ENCODE measurements at places on chromosomes 12 and 14.

- DNase-seq, result no peak
Measured at GRCh38 chr14:68513838-68514607, 278.8 kb downstream of the ZFP36L1 start.

DNA sequence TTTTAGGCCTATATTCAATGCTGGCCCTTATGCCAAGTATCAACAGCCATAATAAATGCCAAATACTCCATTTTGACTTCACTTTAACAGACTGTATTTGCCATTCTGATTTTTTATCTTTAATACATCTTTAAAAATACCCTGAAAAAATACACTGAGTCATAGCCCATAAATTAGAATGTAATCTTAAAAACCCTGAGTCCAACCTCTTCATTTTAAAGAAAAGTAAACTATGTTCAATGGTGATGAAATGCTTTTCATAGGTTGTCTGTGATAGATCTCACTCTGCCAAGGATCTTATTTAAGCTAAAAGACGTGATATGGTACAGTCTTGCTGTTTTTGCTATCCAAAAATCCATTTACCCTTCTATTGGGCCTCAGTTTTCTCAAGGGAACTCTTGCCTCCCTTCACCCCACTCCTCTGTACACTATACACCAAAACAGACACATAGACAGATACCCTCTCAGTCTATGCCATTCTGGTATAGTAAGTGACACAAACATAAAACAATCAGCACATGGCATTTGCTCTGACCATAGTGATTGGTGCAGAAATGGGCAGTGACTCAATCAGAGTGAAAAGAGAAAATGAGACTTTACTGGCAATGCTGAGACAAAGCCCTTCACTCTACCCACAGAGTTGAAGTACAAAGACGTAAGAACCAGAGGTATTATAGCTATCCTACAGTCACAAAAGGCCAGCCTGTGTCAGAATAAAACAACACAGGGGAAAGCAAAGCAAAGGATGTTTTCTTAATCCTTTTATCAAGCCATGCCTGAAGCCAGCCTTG, 49.1 kb downstream of the BTG1 start:
- no peak for DNase-seq

GRCh38 chr12:24948757-24949722, at the start of gene BCAT1:
Gene BCAT1 (minus strand): TSS chr12:24949101. CDS start chr12:24948932, 169 bp downstream.
- peak; percentile 92 for DNase-seq

GRCh38 chr12:46380022-46380796, 7.6 kb upstream of the SLC38A2 start:
- no peak for DNase-seq

DNA sequence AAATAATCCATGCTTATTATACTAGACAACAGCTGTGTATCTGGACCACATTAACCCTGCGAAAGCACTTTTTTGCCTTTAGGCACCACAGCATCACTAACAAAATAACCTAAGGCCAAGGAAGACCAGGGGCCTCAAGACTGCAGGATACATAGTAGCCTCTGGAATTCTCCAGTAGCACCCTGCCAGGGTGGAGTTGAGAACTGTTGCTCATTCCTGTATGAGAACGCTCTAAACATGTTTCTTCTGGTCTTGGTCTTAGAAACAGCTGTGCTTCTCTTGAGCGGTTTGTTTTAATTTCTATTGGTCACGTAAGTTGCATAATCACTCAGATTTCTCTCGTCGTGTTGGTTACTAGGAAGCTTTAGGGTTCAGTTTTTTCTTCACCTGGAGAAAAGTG, 7.9 kb downstream of the B4GALNT3 start:
- no peak for DNase-seq

GRCh38 chr14:60090864-60091519, 731 bp upstream of the PCNX4 start:
- DNase-seq, result peak; percentile 85

GRCh38 chr12:40194846-40195245, 30.0 kb upstream of the LRRK2 start:
- no peak for DNase-seq

DNA sequence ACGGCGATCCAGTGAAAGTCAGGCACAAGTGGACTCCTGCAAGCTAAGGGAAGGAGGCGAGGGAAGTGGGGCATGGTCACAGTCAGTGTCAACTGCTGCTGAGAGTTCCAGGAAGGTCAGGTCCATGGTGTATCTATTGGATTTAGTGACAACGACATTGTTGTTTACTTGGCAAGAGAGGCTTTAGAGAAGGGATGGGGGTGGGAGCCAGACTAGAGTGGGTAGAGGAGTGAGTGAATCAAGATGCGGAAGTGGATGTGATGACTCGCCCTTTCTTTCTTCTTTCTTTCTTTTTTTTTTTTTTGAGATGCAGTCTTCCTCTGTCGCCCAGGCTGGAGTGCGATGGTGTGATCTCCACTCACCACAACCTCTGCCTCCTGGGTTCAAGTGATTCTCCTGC, 12.5 kb downstream of the P2RX7 start:
- peak; percentile 46 for DNase-seq

DNA sequence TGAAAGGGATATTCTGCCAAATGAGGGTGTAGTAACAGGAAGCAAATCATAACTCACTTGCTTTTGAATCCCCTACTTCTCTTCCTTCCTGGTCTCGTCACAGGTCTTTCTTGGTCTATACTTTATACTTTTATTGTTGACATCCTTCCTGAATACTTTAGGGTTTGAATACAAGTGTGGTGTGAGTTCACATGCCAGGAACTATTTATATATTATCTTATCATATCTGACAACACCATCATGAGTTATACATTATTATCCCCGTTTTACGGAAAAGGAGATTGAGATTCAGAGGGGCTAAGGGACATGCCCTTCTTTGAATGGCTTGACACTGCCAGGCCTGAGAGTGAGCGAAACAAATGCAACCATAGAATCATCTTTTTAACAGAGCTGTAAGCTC, 33.0 kb upstream of the TSPAN8 start:
- DNase-seq, result no peak

- no peak for DNase-seq
Measured at GRCh38 chr12:128797119-128798118, 26.3 kb downstream of the SLC15A4 start.

DNA sequence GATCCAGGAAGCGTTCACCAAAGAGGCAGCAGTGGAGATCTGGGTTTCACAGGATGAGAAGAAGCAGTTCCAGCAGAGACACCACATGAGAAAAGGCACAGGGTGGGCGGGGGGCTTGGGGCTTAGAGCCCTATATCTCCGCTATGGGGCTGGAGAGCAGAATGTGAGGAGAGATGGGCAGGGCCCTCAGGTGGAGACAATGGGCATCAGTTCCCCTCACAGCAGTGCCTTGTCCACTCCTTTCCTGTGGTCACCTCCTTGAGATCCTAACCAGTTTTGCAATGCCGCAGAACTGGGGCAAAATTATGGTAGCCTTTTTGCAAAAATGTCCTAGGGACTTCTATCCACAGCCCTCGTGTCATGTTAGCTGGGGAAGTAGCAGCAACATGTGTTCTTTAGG, 27.5 kb downstream of the DHRS2 start:
- no peak for DNase-seq

DNA sequence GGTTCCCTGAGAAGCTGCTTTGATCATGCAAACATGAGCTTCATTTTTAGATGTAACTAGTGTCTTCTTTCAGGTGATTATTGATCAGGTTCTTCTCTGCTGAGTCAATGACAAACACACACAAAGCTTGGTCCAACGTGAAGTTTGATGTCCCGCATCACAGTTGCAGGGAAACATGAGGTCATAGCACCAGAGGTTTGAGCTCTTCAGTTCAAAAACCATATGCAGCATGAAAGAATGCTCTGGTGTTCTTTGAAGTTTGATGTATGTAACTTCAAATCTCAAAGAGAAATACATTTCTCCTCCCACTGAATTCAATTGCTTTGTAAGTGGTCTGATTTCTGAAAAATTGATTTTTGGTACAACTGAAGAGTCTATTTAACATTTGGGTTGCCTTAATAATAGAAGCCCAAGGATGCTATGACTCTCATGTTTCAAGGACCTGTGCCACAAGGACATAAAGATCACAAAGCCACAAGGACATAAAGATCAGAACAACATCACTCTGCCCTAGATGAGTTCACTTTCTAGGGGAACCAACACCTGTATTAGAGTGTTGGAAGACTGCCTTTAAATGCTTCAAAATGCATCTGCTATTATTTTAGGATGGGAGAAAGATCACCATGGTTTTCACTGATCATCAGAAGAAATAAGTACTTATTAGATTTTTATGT, 31.1 kb upstream of the AMIGO2 start:
- DNase-seq, result no peak

DNA sequence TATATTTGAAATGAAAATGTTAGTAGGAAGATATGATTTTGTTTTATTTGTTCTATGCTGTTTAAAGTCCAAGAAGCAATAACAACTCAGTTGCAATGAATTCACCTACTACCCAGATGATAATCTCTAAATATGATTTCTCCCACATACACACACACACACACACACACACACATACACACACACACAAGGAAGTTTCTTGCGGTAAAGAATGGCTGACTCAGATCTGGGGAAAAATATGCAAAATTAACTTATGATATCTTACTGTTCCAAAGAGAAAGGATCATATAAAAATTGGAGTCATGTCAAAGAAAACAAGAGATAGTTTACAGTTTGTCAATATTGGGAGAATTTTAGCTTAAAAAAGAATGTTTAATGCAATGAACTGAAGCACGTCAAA, 456.7 kb downstream of the SLC16A7 start:
- no peak for DNase-seq

- no peak for DNase-seq
Measured at GRCh38 chr14:74952697-74953484, 2.5 kb downstream of the PGF start.

DNA sequence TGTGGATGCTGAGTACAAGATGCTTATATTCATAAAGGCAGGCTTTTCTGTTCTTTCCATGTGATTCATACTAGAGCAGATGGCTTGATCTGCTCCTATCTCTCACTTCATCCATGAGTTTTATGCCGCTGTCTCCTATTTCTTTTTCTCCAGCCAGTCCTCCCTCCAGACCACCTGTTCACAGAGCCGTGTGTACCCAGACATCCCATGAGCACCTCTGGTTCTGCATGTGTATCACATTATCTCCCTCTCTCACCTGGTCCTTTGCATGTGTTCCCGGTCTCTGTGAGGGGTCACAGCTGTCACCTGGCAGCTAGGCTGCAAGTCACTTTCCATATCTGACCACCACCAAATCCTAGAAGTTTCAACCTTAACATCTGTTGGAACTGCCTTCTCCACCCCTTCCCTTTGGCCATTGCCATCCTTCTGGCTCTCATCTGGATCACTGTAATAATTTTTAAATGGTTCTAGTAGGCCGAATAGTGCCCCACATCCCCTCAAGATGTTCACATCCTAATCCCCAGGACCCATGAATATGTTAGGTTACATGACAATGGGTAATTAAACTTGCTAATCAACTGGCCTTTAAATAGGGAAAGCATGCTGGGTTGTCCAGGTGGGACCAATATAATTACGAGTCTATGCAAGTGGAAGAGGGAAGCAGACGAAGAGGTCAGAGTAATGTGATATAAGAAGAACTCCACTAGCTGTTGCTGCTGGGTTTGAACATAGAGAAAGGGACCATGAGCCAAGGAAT, 168.1 kb downstream of the SNAPC1 start:
- peak; percentile 81 for DNase-seq

GRCh38 chr14:100893760-100894159, 9.8 kb downstream of the RTL1 start:
- no peak for DNase-seq

DNA sequence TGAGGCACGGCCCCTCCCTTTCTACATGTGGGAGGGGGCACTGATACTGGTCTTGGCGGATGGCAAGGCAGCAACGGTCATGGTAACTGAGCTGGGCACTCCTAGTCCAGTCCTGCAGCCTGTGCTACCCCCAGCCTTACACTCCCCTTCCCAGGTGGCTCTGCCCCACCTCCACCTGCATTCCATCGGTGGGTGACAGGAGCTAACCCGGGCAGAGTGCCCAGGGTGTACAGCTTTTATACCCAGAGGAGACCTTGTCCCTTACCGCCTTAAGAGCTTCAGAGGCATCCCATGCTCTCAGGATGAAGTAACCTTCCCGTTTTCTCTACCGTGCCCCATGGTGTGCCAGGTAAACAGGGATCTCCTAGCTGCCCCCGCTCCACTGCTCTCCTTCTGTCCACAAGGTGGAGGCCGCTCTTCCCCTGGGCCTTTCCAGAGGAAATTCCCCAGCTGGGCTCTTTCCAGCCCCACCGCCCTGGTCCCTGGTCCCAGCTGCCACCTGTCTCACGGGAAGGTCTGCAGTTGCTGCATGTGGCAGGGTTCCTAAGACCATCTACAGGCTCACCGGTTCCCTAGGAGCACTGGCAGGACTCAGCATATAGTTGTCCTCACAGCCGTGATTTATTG, 20.5 kb downstream of the BRI3BP start:
- no peak for DNase-seq

DNA sequence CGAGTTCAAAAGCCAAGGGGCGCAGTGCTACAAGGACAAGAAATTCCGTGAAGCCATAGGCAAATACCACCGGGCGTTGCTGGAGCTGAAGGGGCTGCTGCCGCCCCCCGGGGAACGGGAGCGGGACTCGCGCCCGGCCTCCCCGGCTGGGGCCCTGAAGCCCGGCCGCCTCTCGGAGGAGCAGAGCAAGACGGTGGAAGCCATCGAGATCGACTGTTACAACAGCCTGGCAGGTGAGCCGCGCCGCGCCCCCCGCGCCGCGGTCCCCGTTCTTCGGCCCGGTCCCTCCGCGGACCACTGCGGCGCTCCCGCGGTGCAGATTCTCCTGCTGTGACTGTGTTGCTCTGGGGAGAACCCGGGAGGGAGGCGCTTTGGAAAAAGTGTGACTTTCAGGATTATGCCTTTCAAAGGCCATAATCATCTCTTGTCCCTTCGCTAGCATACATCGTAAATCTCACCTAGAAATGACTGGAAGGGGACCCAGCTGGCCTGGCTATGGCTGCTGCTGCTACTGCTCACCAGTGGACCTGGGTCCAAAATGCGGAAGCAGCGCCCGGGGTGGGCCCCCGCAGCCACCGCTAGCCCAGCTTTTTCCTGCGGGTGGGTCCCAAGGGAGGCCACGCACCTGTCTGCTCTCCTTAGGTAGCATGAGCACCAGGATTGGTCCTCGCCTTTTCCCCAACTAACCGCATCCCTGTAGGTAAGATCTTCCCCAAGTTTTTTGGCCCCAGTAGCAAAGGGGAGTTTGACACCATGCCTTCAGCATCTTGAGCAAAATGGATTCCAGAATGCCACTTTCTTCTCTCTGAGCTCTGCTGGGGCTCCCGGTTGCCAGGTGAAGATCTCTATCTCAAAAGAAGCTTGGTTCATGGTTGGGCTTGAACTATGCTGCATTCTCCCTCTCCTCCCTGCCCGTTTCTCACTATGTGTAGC, 853 bp downstream of the TTC9 start:
- peak; percentile 73 for DNase-seq

DNA sequence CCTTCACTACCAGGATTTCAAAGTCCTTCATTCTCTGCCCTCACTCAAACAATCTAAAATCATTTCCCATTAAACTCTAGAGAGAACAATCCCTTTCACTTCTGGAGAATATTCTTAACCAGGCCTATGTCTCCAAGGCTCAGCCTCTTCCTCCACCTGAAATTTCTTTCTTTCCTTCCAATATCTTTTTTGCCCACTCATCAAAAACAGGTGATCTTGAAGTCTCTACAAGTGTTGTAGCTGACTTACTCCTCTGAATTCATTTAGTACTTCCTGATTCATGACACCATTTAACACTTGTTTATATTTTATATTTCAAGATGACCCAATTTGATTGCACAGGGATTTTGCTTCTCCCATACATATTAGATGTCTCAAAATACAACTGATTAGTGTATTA, 66.7 kb upstream of the PDZRN4 start:
- DNase-seq, result no peak
